ENCODE measurements at places on chromosomes 5 and 9. TPM values are rescaled to one million over a fixed set of nuclear protein-coding genes. Genes with fewer than 3 reads are reported as not detected.
A peak's percentile ranks its signal among the peaks of the same experiment; 100 is the strongest.

DNA sequence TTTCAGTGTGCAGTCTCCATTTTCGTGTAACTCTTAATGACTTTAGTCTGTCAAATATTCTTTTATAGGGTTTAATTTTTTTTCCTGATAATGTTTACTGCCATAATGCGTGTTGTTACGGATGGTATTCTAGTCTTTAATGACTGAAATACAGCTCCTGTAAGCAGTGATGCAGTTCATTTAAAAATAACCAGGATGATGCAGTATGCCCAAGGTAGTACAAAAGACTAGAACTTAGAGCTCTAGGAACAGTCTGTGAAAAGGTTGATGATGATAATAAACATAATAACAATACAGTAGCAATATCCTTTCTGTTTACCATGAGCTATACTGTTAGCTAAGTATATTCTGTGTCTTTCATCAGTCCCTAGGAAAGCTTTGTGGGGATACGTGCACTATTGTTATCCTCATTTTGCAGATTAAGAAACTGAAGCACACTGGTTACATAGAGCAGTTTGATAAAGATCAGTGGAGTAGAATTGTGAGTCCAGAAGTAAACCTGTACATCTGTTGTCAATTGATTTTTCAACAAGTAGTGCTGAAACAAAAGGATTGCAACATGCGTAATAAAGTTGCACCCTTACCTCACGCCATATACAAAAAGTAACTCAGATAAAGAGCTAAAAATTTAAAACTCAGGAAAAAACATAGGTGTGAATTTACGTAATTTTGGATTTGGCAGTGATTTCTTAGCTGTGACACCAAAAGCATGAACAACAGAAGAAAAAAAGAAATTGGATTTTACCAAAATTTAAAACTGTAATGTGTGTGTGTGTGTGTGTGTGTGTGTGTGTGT, 64.5 kb downstream of the MTREX start:
- no peak for DNase-seq

- no peak for DNase-seq
Observed at GRCh38 chr5:14582797-14583137, 1.2 kb downstream of the OTULINL start.

DNA sequence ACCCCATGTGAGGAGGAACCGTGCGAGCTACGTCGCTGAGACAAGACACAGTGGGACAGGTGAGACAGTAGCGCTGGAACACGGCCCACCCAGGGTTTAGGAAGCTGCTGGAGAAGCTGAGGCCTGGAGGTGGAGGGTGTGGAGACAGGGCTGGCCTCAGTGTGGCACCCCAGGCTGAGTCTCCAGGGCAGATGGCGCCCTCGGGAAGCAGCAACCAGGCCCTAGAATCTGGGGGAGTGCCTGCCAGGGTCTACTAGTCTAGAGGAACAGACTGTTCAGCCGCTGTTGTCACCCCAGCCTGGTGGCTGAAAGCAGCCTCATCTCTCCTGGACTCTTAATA, 4.6 kb upstream of the TERT start:
- no peak for DNase-seq

DNA sequence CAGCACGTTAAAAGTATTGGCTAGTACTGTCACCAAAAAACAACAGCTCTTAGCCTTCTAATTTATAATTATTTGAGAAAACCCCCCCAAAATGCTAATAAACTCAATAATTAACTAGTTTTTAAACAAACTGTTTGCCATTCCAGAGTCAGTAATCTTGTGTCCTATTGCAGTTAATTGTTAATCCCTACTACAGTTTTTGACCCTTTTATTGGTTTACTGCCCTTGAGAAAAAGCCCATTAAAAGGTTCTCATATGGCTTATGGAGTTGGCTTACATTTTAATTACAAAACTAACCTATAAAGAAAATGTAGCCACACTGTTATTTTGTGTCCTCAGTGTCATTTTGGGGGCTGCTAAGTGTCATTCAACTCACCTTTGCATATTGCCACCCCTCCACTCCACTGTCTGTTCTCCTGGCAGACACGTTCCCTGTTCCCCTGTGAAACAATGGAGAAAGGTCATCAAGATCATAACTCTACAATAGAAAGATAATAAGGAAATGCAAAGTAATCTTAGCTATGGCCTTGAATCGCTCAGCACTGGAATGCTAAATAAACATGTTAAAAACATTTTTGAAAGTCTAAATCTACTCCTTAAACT, 51.6 kb upstream of the TXNDC8 start:
- DNase-seq: no peak

DNA sequence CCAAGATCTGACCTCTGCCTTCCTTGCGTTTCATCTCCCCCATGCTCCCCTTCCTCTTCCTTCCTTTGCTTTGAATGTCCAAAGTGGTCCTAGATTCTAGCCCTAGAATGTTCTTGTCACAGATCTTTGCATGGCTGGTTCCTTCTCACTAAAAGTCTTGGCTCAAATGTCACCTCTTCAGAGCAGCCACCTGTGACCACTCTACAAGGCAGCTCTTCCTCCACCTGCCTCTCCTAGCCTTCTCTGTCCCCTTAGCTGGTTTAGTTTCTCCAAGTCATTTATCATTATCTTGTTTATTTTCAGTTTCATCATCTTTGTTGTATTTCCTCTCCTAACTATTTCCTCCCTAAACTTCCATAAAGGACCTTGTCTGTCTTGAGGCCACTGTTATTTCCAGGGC, 7.1 kb upstream of the OCLN start:
- no peak for DNase-seq

GRCh38 chr5:455806-456205, 12.8 kb downstream of the EXOC3 start:
- no peak for DNase-seq

DNA sequence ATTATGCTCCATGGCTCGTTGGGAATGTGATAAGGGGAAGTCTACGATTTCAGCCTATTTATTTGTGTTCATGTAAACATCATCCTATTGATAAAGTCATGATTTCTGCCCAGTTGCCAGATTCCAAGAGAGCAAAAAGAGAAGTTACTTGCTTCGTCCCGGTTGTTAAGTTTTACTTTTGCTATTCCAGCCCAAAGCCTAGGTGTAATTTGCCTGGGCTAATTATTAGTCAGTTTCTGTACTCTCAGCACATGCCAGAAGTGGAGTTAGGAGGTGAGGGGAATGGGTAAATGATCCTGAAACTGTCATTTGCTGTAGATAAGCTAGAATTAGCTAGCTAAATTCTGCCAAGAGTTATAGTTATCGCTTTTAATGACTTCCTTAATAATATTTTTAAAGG, 4.5 kb upstream of the ANKH start:
- no peak for DNase-seq

DNA sequence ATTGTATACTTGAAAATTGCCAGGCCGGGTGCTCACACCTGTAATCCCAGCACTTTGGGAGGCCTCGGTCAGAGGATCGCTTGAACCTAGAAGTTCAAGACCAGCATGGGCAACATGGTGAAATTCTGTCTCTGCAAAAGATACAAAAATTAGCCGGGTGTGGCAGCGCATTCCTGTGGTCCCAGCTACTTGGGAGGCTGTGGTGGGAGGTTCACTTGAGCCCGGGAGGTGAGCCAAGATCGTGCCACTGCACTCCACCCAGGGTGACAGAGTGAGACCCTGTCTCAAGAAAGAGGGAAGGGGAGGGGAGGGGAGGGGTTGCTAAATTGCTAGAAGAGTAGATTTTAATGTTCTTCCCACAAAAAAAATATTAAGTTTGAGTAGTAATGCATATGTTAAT, 53.2 kb downstream of the FNBP1 start:
- no peak for DNase-seq

- DNase-seq: no peak
Observed at GRCh38 chr9:93286252-93287188, 102.6 kb downstream of the WNK2 start.

- peak; percentile 71 for DNase-seq
Observed at GRCh38 chr5:59712836-59713497, 180.6 kb downstream of the PDE4D start.

Gene EIF4E1B
- polyA plus RNA-seq: not detected

Gene CDHR2
- 0.17 TPM for polyA plus RNA-seq

Gene C5orf58
- polyA plus RNA-seq: 9.1 TPM

Measured in GM23338 (cell line).